ENCODE measurements at places on chromosomes 16 and 17.
A peak's percentile ranks its signal among the peaks of the same experiment; 100 is the strongest.

GRCh38 chr16:50335196-50335958, 33.4 kb downstream of the BRD7 start:
- DNase-seq, result peak; percentile 22

DNA sequence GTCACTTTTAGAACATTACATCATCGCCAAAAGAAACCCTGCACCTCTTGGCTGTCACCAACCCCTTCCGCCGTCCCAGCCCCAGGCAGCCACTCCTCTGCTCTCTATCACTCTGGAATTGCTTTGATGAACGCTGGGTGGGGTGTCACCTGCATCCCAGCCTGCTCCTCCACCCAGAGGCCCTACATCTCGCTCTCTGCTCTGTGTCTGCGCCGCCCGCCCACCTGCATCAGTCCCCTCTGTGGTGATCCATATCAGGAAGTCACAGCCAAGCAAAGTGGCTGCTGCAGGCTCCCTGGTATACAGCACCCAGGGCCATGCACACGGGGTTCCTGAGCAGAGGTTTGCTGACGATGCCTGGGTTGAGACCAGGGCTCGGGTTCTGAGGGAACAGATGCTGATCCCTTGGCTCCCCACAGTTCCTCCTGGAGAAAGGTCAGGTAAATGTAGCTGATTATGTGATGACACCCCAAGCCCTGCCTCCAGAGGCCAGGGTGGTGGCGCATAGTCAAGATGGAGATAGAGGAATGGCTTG, 30.8 kb downstream of the MPRIP start:
- DNase-seq, result peak; percentile 18

GRCh38 chr17:50630524-50631194, 4.0 kb upstream of the ABCC3 start:
- peak; percentile 54 for DNase-seq

- no peak for DNase-seq
Measured at GRCh38 chr16:86951831-86952598, 365.2 kb downstream of the C16orf95 start.

DNA sequence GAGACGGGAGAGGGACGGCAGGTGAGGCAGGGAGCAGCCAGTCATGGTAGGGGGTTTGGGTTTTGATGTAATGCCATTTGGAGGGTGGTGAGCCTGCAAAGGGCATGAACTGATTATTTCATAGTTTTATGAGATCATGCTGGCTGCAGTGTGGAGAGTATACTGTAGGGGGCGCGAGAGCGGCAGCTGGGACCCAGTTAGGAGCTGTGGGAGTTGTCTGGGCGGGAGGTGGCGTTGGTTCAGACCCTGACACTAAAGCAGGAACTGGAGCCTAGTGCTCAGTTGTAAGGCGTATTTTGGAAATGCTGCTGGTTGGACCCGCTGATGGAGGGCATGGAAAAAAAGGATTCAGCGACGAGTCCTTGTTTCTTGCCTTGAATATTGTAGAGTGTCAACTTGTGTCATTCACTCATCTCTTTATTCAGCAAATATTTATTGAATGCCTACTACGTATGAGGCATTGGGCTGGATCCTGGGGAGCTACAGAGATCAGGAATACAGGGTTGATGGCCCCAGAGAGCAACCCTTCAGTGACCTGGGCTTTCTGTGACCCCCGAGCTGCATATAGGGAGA, 23.7 kb upstream of the KDM8 start:
- peak; percentile 83 for DNase-seq

DNA sequence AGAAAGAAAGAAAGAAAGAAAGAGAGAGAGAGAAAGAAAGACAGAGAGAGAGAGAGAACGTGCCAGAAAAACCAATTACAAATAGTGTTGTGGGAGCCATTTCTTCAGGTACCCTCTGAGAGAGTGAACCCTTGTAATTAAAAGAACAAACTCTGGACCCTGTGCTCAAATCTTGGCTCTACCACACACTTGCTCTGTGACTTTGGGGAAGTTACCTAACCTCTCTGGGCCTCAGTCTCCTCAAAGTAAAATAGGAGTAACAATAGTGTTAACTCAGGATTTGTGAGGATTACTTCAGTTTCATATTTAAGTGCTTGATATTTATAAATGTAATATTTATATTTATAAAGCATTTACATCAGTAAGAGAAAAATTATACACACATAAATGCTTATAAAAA, 139.8 kb downstream of the GSG1L start:
- DNase-seq, result no peak

DNA sequence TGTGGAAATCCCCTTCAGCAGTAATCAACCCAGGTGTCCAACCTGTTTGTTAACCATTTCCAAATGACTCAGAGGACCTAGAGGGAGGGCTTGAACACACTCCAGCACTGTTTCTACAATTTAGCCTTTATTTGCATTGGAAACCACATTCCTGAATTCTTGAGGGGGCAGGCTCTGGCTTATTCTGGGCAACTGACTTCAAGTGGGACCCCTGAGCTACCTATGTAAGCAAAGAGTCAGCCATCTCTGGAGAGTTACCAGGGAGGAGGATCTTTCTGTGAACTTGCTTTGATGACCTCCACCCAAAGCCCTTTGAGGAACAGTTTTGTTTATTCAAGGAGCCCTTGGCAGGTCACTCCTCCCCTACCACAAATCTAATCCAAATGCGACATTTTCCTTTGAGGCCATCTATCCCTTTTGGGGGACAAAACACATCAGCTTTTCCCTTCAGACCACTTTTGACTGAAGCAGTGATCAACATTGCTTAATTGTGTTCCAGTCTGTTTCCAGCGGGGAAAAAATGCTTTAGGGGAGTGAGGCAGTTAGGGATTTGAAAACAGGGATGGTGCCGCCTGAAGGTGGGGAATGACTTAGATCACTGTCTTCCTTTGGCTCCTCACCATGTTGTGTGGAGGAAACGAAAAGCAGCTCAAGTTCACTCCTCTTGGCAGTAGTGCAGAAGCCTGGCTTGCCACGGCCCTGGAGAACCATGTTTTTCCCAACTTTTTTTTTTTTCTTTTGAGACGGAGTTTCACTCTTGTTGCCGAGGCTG, 46.2 kb downstream of the TUBD1 start:
- DNase-seq, result no peak

DNA sequence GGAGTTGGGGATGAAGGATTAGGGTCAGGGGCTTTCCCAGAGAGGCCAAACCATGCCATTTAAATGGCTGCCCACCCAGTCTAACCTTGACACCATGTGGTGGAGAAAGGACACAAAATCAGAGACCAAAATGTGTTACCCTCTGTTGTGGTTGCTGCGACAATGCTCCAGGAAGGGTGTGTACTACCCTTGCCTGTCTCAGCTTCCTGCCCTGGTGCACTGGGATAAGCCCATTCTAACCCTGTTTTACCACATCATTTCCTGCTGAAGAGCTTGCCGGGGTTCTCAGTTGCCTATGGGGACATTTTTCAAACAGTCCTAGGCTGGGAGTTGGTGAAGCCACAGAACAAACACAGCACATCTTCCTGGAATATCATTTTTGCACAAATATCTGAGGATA, 4.9 kb downstream of the OR4D1 start:
- DNase-seq, result no peak

- DNase-seq, result no peak
Measured at GRCh38 chr16:77788181-77789084, at the start of gene VAT1L. VAT1L (plus strand) TSS chr16:77788564; CDS start chr16:77788683, 119 bp downstream.

DNA sequence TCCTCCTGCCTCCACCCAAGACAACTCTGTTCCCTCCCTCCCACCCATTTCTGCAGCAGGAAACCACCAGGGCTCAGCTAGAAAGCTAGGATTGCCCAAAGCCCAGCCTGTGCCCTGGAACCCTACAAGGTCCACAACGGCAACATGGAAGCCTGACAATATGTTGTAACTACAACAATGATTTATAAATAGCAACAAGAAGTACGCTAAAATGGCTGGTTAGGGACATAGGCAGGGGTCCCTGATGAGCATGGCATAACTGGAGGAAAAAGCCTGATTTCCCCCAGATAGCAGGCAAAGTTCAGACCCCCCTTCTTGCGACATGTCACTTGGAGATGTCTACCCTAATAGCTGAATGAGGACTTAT, 6.6 kb downstream of the ST3GAL2 start:
- no peak for DNase-seq

DNA sequence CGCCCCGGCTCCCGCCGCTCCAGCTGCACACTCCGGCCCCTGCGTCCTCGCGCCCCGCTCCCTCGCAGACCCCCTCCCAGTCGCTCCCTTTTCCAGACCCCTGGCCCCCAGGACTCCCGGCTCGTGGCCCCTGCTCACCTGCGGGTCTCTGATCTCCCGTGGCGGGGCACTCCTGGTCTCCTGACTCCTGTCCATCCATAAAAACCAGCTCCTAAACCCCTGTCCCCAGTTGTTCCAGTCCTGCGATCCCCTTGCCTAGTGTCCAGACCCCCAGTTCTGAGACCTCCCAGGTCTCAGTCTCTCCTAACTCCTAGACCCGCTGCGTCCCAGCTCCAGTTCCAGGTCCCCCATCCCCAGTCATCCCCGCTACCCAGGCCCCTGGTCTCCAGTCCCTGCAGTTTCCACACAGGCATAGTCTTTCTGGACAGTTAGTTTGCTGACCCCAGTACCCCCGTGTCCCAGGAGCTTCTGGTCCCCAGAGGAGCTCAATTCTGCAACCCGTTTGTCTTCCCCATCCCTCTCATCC, 379 bp downstream of the SNX29 start:
- no peak for DNase-seq

GRCh38 chr17:27756467-27757371, 43.6 kb downstream of the NOS2 start:
- DNase-seq, result peak; percentile 9

- DNase-seq, result no peak
Measured at GRCh38 chr17:7644775-7645174, 6.0 kb upstream of the ATP1B2 start.

DNA sequence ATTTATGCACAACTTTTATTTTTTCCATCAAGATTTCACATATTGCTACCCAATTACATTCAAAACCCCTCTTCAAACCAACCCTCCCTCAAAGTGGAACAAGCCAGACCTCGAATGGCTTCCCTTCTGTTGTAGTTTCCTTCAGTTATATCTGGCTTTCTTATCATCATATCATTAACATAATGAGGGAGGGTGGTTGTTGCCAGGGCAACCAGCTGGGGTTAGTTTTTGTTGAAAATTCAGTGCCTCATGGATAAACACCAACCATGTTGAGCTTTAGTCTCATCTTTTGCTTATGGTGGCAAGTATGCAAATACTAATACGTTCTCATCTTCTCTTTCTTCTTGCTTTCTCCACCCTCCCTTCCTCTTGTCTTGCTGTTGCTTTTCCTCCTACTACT, 359.7 kb downstream of the CDH11 start:
- no peak for DNase-seq

DNA sequence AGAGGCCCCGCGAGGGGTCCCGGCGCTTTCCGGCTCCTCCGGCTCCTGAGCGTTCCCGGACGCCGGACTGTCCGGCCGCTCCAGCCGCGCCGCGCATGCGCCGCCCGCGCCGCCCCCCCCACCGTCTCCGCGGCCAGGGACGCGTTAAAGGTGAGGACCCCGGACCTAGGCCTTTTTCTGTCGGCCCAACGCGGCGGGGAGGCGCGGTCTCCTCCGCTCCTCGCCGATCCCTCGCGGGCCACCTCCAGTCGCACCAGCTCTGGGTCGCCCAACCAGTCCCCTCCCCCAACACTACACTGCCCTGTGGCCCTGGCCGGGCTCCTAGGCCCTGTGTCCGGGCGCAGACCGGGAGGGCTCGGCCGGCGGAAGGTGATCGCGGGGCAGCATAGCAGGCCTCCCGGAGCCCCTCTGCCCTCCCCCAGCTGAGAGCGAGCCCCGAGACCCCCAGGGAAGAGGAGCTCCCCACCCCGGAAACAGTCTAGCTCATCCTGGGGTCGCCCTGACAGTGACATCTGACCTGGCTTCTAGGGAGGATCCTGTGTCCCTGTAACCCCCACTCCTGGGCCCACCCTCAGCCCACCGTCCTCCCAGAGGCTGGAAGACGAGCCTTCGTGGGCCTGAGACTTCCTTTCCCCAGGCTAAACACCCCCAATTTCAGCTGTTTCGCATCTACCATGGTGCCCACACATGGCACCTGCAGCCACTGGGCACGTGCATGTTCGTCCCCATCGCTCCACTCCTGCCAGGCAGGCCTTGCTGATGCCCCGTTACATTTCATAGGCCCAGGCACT, 14.7 kb upstream of the BCAR1 start:
- no peak for DNase-seq

DNA sequence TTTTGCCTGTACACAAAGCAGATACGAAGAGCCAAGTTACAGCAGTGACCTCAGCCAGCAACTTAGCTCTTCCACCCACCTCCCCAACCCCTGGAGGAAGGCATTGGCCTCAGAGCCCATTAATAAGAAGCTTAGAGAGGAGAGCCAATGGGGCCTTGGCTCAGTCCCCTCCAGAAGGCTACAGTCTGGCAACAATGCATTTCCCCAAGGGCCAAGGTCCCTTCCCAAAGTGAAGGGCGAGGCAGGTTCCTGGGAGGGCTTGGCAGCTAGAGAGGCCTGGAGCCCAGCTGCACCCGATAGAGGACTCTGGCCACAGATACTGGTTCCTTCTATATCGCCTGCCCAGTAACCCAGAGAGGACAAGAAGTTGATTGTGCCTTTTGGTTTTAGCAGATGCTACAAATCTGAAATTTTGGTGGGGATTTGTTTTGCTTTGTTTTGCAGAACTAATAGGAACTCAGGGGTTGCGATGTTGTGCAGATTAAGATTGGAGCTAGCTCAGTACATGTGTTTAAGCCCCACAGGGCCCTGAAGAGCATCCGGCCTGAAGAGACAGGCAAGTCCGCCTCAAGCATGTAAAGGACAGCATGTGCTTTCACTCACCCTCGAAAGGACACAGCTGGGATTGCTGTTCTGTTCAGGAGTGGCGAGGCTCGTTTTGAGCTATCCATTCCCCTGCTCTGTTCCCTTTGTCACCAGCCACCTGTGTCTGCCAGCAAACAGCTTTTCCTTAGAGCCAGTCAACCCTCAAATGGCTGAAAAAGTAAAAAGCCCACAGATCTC, 12.0 kb upstream of the PNPO start:
- DNase-seq, result no peak

- DNase-seq, result no peak
Measured at GRCh38 chr17:51133365-51133764, 12.7 kb upstream of the SPAG9 start.

DNA sequence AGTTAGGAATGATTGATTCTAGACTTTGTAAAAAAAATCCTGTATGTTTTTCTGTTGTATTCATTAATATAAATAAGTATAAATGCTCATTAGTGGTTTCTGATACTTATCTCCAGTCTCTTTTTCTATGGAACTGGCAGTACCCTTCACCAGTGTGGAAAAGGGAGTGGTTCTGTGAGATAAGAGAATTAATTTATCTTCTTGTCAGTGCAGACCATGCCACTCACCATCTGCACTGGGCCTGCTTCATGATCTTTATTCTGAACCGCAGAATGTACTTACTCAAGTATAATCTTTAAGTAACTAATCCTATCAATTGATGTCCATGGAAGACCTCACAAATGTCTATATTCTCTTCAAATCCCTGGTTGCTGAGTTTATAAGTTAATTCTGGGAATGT, 836.1 kb upstream of the CDH8 start:
- DNase-seq, result no peak

- no peak for DNase-seq
Measured at GRCh38 chr17:35001549-35001948, 21.2 kb downstream of the LIG3 start.

GRCh38 chr16:83733301-83733700, 74.5 kb upstream of the HSBP1 start:
- no peak for DNase-seq
